ENCODE measurements at places on chromosomes 1 and 21. TPM values are rescaled to one million over a fixed set of nuclear protein-coding genes. Genes with fewer than 3 reads are reported as not detected.
A peak's percentile ranks its signal among the peaks of the same experiment; 100 is the strongest.

DNA sequence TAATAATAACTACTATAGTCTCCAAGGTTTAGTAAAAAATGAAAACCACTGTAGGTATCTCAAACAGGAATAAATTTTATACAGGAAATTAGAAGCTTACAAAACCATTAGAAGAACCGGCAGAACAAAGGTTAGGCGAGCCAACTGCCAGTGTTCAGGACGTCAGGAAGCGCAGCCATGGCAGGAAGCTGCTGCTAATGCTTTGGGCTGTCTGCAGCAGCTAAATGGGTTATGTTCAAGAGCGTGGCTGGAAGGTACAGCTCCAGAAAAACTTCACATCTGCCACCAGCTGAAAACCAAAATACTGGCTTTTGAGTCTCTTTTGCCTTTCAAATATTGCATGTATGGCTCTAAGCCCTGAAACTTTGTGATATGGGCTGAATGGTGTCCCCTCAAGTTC lies 35.7 kb upstream of the MYSM1 start:
- no peak overlapping the region for H3K4me3 ChIP-seq
- no peaks in the 10 kb centered on the region for H3K27me3 ChIP-seq
- H3K27ac ChIP-seq: no peak overlapping the region
- H3K4me1 ChIP-seq: no peaks in the 10 kb centered on the region

- H3K4me3 ChIP-seq: no peak overlapping the region
- DNase-seq: peak; percentile 20
- H3K4me1 ChIP-seq: no peaks in the 10 kb centered on the region
- H3K27ac ChIP-seq: no peak overlapping the region
- no peaks in the 10 kb centered on the region for H3K36me3 ChIP-seq
- peaks cover 16% of the 10 kb centered on the region for H3K27me3 ChIP-seq
Observed at GRCh38 chr21:46096596-46097335, 1.1 kb upstream of the COL6A2 start.

DNA sequence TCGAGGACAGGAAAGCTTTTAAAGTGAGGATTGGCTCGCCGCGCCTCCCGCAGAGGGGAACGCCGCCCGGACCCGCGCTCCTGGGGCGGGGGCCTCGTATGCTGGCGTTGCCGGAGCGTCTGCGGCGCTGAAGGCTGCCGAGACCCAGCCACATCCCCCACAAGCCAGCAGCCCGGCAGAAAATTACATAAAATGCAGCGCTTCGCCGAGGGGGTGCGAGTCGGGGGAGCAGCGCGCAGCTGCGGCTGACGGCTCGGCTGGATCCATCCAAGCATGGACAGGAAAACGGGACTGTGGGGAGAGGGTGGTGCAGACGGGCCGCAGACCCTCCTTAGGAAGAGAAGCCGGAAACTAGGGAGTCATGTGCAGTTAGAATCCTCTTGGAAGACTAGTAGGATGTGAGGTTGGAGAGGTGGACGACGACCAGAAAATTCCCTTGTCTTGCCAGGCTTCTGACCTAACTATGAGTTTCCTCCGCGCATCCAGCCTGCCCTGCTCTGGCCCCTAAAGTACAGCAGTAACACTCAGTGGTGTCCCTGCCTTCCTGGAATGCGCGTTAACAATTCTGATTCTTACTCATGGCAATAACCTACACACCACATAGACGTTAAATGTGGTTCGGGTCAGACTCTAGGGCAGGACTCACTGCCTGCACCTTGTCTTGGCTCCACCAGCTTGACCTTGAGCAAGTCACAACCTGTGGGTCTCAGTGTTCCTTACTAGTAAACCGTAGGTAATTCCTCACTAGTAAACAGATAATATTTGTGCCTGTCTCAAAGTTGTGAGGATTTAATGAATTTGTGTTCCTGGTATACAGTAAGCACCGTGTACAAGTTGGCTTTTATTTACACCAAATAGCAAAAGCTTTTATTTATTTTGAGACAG lies 953 bp upstream of the BRWD1 start:
- peaks cover 17% of the 10 kb centered on the region for H3K4me1 ChIP-seq
- peak overlapping the region; percentile 82 for H3K4me3 ChIP-seq
- H3K36me3 ChIP-seq: peaks cover 3% of the 10 kb centered on the region

Gene SPRR1A
- not detected for total RNA-seq

Gene LCE2C
- not detected for total RNA-seq

Gene AMY1A
- not detected for total RNA-seq

- H3K27me3 ChIP-seq: peaks cover 51% of the 10 kb centered on the region
- no peak overlapping the region for H3K27ac ChIP-seq
- no peak overlapping the region for H3K4me3 ChIP-seq
- peaks cover 13% of the 10 kb centered on the region for H3K4me1 ChIP-seq
Observed at GRCh38 chr1:3313576-3313950, 140.9 kb upstream of the ARHGEF16 start.

DNA sequence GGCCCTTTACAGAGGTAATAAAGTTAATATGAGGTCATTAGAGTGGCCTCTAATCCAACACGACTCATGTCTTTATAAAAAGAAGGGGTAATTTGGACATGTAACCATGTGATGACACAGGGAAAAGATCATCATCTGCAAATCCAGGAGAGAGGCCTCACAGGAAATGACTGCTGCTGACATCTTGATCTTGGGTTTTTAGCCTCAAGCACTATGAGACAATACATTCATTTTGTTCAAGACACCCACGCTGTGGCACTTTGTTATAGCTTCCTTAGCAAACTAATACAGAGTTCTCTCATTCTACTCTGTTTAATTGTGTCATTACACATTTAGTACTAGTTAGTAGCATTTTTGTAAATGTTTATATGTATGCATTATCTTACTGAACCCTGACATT lies 64.0 kb upstream of the RUNX1 start:
- no peaks in the 10 kb centered on the region for H3K4me1 ChIP-seq
- peaks cover 6% of the 10 kb centered on the region for H3K27me3 ChIP-seq
- H3K27ac ChIP-seq: no peak overlapping the region
- no peak overlapping the region for H3K4me3 ChIP-seq

Measured in T-cell (primary cell).